Glutamatergic neuron (in vitro differentiated cells): ENCODE measurements at places on chromosomes 11 and 22. TPM values are rescaled to one million over a fixed set of nuclear protein-coding genes. Genes with fewer than 3 reads are reported as not detected.

Gene NUDT22
- 37.0 TPM for total RNA-seq

Gene BEST1
- 4.6 TPM for total RNA-seq

Gene KBTBD3
- total RNA-seq = 8.9 TPM

Gene SLC22A12
- total RNA-seq = not detected

Gene NFAM1
- 0.91 TPM for total RNA-seq

Gene SCGB1D2
- not detected for total RNA-seq

Gene OR2D2
- 0.64 TPM for total RNA-seq

Gene FREY1
- 0.78 TPM for total RNA-seq

Gene HBB
- total RNA-seq = not detected

Gene GTSE1
- total RNA-seq = 7.5 TPM

Gene TLCD5
- total RNA-seq = 15.8 TPM

Gene CNGA4
- not detected for total RNA-seq

Gene SLC17A6
- total RNA-seq = 170 TPM

Gene PARVG
- total RNA-seq = not detected

Gene RDX
- 71.7 TPM for total RNA-seq

Gene KCNQ1OT1
- 14.3 TPM for total RNA-seq

Gene DESI1
- 34.5 TPM for total RNA-seq

Gene OR52E8
- total RNA-seq = not detected

Gene PITPNM1
- total RNA-seq = 25.6 TPM

Gene MFNG
- total RNA-seq = 61.1 TPM

Gene KCNQ1
- 0.44 TPM for total RNA-seq

Gene SLC35F2
- total RNA-seq = 3.5 TPM

Gene ANO1
- total RNA-seq = not detected

Gene TH
- not detected for total RNA-seq
